ENCODE measurements at places on chromosomes 3 and 15. TPM values are rescaled to one million over a fixed set of nuclear protein-coding genes. Genes with fewer than 3 reads are reported as not detected.

GPR62 gene
- not detected for total RNA-seq

CAMK2N2 gene
- not detected for total RNA-seq

GRCh38 chr15:87681104-87681503 is 575.4 kb downstream of the NTRK3 start:
- no peak for DNase-seq

GRCh38 chr3:12643724-12644123 is 20.2 kb downstream of the RAF1 start:
- DNase-seq = no peak

- peak; percentile 87 for DNase-seq
These were observed 36.0 kb downstream of the TM2D3 start for GRCh38 chr15:101615986-101616848.
